ENCODE measurements at places on chromosomes 7 and 10.

- DNase-seq, result no peak
Observed at GRCh38 chr7:123864436-123864835, 19.5 kb downstream of the HYAL4 start.

GRCh38 chr10:100977436-100977835, 8.1 kb downstream of the SEMA4G start:
- no peak for DNase-seq

GRCh38 chr7:73652541-73652949, 15.1 kb upstream of the VPS37D start:
- DNase-seq, result no peak

DNA sequence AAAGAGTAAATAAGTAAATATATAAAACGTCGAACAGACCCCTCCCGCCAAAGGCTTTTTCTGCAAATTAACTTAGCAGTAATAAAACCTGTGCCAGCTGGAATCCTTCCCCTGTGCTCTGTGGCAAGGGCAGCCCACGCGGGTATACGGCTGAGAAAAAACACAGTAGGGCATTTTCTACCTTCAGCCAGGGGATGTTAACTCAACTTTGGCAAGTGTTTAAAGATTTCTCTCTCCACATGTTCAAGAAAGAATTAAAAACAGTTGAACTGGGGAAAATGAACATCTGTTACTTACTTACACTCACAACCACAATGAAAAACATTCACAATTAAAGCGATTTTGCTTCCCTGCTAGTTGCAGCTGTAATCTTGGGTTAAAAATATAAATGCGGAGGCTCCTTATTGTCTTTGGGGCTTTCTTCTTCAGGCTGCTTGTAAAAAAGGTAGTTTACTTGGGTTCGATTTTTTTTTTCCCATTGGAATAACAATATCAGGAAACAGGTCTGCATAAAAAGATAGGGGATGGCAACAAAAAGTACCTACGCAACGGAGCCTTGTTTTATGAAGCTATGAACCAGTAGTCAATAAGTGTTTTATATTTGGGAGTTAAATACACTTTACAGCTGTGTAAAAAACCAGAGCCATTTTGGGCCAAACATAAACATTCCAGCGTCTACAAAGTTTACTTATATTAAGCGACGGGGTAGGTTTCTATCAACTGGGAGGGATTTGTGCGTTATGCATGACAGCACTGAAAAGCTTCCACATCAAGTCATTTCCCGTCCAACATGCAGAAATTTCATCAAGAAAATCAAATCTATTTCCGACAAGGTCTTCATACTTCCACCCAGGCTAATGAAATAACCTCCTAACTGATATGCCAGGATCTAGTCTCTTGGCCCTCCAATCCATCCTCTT, 132.7 kb downstream of the TAX1BP1 start:
- DNase-seq, result no peak

- DNase-seq, result no peak
Observed at GRCh38 chr7:2350861-2351260, 3.8 kb upstream of the EIF3B start.

- DNase-seq, result no peak
Observed at GRCh38 chr10:69406302-69406811, 10.4 kb downstream of the TACR2 start.

- DNase-seq, result no peak
Observed at GRCh38 chr10:113780681-113781250, 29.3 kb downstream of the PLEKHS1 start.

DNA sequence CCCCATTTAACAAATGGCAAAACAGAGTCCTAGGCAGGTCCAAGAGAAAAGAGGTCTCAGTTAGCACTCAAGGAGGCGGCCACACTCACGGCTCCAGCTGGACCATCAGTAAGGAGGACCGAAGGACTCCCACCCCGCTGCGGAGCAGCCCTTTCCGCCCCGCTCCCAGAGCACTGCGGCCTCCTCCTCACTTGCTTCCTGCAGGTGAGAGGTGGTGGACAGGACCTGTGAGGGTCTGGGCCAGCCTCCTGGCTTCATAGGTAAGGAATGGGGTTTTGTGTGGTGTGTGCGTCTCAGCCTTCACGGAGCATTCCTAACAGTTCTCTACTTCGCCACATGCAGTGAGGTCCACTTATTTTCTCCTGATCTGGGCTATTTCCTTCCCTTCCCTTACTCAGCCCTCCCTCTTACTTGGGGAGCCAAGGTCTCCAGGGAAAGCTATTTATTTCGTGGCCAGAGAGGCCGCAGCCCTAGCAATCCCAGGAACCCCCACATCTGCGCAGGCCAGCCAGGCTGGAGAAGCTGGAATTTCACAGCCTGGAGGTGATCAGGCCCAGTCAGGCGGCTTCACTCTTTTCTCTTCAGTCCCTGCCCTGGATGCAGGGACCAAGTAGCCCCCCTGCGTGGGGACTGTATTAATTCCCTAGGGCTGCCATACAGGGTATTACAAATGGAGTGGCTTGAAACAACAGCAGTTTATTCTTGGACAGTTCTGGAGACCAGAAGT, 45.9 kb downstream of the ZNF783 start:
- DNase-seq, result no peak

DNA sequence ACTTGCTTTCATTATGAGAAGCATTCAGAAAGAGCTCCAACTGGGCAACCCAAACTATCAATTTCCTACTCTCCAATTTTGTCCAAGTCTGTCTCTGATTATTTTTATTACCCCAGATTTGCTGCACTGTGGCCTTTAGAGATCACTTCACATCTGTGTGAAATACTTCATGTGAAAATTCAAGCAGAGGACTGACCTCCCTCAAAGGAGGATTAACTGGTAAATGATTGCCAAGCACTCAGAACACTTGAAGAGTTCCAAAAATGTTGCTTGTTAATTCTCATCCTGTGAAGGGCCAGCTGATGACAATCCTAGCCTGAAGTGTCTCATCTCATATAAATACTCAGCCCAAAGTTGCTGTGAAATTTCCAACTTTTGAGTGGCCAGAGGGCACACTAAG, 182.8 kb upstream of the DGKB start:
- DNase-seq, result no peak
